ENCODE measurements at places on chromosomes 12 and 14.

DNA sequence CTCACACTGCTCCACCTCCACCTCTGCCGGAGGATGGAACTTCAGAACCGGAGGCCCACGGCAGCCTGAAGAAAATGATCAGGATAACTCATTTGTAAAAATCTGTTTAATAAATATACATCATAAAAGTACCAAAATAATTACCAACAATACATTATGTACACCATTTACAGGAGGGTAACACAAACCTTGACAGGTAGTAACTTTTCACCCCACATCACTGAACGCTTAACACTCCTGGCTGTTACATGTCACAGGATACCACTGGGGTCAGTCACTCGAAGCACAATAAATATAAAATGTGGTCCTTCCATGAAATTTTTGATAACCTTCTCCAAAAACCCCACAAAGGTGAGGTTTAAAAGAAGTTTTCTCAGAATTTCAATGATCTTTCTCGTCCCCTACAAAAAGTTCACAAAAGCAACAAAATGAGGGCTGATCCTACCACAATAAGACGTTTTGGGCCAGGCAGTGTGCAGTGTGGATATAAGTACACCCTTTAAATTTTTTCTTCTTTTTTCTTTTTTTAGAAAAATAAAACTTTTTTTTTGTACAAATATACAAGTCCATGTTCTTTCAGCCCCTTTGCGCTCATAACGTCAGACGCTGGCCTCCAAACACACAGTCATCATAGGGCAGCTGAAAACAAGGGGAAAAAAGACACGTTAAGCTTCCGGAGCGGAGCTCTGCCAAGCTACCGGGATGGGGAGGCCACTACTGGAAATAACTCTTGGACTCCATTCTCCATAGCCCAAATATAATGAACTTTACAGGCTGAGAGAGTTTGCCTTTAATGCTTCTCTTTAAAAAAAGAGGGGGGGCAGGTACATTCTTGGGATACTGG is 2.9 kb downstream of the NFKBIA start:
- no peak for DNase-seq

DNA sequence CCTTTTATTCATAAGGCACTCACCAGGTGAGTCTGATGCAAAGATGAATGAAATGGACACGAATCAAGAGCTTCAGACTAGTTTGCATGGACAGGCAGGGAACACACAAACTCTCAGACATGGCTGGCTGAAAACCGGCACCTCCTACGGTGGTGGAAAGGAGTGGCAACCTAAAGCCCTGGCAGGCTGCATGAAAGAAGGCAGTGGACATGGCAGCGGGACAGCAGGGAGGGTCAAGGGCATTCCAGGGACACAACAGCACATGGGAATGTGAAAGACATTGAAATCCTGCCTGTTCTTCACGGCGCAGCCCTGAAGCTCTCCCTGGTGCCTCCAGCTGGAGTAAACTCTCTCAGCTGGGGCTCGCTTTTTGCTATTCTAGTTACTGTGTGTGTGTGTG is 16.6 kb upstream of the LRTM2 start:
- no peak for DNase-seq

GRCh38 chr12:113407931-113408600 is 4.4 kb upstream of the SDS start:
- peak; percentile 31 for DNase-seq

DNA sequence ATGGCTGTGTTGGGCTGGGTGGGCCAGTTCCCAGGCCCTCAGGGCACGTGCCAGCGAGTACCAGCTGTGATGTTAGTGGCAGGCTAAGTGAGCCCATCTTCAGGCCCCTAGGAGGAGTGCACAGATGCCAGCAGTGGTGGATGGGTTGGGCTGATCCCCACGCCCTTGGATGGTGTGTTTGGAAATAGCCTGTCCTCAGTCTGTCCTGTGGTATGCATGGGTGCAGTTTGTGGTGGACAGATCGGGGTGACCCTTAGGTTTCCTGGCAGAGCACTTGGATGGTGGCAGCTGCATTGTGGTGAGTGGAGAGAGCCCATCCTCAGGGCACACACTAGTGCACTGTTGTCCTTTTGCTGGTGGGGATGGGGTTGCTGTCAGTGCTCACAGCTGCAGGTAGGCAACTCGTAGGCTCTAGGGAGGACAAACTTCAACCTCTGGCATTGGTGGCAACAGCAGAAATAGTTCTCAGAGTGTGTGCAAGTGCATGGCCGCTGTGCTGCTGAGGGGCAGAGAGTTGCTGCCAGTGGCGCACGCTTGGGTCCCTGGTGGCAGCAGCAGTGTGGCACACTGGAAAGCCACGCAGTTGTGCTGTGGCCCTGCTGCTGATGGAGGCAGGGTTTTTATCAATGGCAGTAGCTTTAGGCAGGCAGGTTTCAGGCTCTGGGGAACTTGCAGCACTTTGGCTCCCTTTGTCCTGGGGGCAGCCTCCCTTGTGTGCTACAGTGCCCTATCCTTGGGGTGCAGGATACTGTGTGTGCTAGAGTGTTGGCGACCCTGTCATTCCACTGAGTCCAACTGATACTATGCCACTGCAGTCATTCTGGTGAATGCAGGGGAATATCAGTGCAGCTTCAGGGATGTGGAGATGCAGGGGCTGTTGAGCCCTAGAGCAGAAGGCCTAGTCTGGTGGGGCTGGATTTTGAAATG is 65.5 kb downstream of the FBXO33 start:
- no peak for DNase-seq

DNA sequence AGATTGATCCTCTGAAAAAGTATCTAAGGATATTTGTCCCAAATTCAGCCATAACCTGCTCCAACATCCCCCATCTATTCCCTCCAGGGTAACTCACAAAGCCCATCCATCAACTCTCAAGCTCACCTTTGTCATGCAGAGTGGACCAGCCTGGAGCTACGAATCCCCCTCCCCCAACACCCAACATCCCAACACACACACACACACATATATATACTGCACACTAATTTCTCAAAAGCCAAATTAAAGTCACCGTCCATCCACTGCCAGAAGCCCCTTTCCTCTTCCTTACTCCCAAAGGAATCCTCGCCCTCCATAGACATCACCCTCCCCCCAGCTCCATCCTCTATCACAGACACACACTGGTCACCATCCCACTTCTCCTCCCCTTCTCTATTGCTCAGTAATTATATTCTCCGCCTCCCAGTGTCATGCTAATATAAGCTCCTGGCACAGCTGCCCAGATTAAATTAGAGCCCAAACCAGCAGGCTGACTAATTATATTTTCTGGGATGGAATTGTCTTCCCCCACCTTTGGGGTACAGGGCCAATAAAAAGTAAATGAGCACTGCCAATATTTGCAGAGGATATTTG is 13.5 kb upstream of the TESPA1 start:
- DNase-seq = no peak

DNA sequence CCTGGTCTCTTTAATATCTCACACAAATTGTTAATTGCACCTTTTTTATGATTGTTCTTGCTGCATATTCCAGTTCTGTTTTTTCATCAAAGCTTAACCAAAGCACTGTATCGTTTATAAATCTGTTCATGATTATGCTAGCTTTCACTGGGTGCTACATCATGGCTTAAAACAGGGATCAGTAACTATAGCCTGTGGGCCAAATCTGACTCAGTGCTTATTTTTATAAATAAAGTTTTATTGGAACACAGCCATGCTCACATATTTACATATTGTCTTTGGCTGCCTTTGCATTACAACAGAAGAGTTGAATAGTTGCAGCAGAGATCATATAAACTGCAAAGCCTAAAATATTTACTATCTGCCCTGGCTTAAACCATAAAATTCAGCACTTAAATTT is 183.4 kb upstream of the NRXN3 start:
- DNase-seq = no peak

GRCh38 chr12:69036533-69036932 is 103.6 kb upstream of the CPM start:
- DNase-seq = no peak

DNA sequence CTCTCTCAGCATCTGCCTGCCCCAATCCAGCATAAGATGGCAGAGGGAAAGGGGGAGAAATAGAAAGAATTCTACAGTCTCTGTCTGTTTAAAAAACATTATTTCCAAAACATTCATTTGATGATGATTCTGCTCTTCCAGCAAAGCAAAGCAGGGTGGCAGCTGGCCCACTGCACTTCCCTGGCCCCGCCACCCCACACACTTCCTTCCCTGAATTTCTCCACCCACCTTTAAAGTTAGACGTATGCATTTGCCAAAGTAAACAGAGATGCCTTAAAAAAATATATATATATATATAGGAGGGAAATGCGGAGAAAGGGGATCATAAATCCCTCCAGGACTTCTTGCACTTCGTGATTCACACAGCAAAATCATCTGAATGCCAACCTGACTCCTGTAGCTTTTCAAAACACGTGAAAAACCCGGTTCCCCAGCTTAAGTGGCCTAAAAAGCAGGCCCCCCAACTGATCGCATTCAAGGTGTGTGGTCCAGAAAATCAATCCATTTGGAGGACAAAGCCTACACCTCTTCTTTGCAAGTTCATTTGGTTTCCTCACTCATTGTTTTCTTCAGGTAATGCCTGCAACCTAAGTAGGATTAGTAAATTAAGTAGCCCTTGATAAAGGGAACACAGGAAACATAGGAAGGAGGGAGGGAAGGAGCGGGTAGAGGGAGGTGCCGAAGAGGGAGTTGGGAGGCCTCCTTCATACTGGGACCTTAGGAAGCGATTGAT is 68.8 kb downstream of the LLPH start:
- DNase-seq = no peak

DNA sequence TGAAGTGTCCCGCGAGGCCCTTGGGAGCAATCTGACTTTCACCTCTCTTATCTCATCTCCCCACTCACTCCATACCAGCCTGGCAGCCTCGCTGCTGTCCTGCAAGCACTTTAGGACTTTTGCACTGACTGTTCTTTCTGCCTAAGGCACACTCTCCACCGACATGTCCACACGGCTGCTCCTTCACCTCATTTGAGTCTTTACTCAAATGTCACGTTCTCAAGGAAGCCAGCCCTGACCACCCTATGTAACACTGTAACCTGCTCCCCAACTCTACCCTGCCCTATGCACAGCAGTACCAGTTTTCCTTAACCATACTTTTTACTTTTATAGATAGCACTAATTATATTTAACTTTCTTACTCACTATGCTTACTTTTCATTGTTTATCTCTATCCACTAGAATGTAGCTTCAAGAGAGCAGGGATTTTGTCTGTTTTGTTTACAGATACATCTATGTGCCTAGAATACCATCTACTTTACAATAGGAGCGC is 32.0 kb downstream of the PRKD1 start:
- no peak for DNase-seq

- DNase-seq = no peak
Observed at GRCh38 chr12:57519796-57520052, 590 bp downstream of the DDIT3 start.

GRCh38 chr12:123049398-123050240 is 69.1 kb downstream of the ARL6IP4 start:
- no peak for DNase-seq

- no peak for DNase-seq
Observed at GRCh38 chr12:12646483-12647072, 34.9 kb downstream of the CREBL2 start.

DNA sequence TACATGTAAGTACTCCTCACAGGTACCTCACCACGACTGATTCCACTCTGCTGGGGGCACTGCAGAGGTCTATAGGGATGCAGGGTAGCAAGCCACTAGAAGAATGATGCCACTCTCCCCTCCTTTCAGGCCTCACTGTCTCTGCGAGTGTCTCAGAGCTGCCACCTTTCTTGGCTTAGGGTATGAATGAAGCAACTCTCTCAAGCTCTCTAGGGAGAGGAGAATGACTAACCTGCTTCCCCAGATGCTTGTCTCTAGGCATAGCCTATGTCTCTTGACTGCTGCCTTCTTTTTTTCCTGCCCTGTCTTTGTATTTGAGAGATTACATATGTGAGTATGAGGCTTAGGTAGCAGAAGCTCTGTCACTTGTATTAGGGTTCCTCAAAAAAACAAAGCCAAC is 566.5 kb upstream of the ATP2B1 start:
- no peak for DNase-seq

GRCh38 chr14:53011053-53011462 is 60.2 kb upstream of the FERMT2 start:
- DNase-seq = peak; percentile 96

GRCh38 chr12:74689071-74689655 is 151.5 kb downstream of the ATXN7L3B start:
- peak; percentile 61 for DNase-seq

- DNase-seq = no peak
Observed at GRCh38 chr14:101127224-101127623, 223.7 kb upstream of the RTL1 start.

GRCh38 chr12:14239935-14240872 is 125.3 kb upstream of the ATF7IP start:
- no peak for DNase-seq

GRCh38 chr14:94313991-94314655 is 9.0 kb downstream of the SERPINA6 start:
- DNase-seq = no peak

DNA sequence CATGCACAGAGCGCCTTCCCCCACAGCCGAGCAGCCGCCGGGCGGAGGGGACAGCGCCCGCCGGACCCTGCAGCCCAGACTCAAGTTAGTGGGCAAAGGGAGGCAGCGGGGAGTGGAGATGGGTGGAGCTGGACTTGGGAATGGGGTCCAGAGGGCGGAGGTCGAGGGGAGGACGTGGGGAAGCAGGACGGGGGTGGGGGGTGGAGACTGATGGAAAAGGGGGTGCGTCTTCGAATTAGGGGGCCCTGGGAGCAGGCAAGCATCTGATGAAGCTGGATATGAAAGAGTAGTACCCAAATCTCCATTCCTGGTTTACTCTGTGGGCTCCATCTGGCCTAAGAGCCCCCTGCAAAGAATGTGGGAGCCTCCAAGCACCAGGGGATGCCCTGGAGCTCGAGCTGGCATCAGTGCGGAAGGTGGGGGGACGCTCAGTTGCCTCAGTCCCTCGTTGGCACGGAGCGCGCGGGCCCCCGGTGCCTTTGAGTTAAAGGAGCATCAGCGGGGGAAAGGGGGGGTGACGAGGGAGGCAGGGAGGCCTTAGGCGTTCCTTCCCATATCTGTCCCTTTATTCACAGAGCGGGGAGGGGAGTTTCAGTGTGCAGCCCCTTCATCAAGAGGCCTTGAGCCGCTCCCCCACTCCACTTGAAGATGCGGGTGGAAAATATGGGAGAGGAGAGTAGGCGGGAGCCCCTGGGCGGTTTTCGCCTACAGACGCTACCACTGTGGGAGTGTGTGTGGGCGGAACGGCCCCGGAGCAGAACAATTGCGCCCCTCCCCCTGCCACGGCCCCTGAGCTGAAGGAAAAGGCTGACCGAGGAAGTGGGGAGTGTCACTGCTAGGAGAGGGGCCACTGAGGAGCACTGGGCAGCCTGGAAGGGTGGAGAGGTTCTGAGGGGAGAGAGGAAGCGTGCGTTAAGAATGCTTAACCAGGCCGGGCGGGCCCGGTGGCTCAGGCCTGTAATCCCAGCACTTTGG is 644 bp downstream of the NAB2 start:
- DNase-seq = peak; percentile 38

All from HFFc6 (cell line).